ENCODE measurements at places on chromosomes 2 and 18.

DNA sequence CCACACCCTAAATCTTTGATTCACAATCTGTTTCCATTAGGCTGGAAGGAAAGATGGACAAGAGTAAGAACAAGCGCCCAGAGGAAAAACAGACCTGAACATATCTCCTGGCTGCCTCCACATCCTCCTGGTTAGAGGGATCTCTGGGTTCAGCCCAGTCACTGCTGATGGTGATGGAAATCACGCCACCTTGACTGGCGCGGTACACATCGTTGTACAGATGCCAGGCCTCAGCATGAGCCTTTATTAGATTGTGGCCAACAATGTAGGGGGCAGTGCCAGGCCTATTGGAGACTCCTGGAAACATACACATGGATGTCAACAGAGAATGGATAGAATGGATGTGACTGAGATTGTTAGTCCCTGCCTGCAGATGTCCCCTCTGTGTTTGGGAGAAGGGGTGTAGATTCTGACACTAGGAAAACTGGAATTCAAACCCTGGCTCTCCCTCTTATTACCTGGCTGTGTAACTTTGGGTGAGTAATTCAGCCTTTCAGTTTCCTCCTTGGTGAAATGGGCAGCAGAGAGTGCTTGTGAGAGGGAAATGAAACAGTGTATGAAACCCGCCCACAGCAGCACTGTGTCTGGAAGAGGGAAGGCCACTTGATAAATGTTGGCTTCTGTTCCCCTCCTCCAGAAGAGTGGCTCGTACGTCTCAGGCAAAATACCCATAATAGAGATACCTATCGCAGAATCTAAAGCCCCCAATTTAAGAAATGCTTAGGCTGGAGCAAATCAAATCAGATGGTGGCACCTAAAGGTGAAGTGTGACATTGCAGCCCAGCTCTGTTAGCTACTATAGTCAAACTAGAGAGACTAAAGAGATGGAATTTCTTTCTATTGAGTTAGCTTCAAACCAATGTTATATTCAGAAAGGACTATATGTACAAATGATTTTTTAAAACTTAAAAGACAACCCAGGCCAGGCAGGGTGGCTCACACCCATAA lies 36.2 kb downstream of the LCT start:
- DNase-seq: no peak

DNA sequence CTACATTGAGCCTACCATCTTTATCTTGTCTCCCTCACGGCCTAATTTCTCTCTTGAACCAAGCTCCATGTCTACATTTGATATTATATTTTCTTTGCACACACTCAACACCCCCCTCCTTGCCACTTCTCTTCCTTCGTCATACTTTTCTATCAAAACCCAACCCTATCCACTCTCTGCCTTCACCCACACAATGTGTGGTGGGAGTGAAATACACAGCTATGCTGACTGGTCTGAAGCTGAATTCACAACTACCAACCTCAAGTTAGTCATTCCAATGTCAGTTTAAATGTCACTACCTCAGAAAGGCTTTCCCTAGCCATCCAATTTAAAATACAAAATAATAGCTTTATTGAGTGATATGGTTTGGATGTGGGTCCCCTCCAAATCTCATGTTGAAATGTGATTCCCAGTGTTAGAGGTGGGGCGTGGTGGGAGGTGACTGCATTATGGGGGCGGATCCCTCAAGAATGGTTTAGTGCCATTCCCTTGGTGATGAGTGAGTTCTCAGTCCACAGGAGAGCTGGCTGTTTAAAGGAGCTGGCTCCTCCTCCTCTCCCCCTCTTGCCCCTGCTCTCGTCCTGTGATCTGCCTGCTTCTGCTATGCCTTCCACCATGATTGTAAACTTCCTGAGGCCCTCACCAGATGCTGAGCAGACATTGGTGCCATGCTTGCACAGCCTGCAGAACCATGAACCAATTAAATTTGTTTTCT lies 112.1 kb downstream of the DTNB start:
- no peak for DNase-seq

- DNase-seq: no peak
These were observed 11.1 kb downstream of the CHRNA1 start for GRCh38 chr2:174753038-174753633.

DNA sequence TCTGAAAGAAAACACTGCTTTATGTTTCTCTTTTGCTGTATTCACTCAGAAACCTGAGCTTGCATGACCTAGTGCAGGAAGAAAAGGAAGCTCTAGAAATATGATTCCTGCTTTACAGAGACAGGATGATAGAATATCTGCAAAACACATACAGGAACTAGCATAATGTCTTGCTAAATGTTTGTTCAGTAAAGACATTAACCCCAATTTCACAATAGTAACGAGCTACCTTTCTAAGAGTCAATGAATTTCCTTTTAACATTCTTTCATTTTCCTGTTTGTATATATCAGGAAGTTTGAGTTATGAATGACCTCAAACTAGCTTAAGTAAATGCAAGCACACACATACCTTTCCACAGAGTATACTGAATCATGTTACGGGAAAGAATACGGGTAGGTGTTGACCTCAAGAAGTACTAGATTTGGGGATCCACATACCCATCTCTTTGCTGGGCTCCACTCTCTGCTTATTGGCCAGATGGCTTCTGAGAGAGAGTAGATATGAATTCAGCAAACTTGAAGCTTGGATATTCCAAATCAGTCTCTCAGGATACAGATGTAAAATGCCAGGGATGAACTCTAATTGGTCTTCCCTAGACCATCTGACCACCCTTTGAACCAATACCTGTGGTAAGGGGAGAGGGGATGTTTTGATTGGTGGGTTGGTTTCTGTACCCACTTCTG lies 18.2 kb upstream of the ACSL3 start:
- no peak for DNase-seq

DNA sequence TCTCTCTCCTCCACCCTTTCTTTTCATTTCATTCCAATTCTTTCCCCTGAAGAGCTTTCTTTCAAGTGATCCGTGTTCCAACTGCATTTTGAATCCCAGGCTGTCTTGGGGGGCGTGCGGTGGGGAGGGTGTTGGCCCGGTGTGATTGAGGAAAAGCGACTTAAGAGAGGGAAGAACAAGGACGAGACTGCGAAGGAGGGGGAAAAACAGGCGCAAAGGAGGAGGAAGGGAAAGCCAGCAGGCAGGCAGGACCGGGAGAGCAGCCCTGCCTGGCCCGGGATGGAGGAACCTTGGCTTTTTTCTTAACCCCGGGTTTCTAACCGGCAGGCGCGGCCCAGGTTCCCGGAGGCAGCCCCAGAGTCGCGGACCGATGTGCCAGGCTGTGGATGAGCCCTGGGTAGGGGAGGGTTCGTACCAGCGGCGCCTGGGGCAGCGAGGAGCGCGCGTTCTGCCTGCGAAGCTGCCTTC lies 1.3 kb downstream of the ADCYAP1 start:
- DNase-seq: no peak

DNA sequence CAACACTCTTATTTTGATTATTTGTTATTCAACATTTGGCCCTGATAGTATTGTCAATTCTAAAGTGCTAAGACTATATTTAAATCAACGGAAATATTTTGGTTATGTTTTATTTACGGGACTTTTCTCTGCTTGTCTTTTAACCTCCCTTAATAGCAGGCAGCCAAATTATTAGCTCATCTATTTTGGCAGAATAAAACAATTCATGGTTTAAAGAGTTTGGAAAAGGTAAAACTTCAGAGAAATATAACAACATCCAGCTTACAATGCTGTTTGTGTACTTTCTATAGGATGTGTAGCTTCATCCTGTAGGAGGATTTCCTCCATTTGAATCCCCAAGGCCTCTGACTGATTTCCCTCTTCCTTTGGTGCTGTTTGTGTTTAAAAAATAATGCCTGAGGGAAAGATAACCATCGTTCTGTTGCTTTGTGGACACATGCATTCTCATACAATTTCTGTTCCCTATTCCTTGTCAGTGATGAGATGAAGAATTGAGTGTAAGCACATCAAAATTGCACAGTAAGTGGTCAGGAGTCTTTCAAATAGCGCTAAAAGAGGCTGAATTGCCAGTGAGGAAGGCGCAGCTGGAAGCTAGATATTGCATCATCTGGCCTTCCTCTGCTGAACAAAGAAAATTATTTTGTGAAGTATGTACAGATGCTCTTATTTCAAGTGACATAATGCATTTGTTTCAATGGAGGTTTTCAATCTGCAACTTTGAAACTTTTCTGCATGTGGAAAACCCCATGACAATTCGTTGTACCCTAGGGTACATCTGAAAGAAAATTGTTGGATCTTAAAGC lies 80.3 kb downstream of the CD28 start:
- no peak for DNase-seq

DNA sequence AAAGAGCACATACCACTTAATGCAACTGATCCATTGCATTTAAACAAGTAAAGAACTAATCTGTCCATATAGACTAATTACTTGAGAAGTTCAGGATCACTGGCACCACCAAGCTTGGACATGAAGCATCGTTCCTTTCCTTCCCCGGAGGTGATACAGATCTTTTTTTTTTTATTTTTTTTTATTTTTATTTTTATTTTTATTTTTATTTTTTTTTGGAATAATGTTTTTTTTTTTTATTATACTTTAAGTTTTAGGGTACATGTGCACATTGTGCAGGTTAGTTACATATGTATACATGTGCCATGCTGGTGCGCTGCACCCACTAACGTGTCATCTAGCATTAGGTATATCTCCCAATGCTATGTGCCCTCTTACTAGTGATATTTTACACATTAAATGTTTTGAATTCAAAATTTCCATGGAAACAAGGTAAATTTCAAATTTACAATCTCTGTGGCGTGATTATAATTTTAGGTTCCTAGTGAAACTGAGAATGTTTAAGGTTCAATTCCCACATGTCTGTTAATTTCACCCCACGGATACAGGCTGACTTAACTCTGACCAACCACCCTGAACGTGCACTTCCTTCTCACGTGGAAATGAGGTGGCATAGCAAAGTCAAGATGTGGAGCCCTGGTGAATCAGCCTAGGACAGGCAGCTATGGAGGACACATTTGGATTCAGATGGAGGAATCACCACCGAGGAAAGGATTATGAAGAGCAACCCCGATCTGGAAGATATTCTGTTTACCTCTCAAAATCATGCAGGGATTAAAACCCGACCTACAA lies 101.6 kb upstream of the THOC1 start:
- DNase-seq: no peak

DNA sequence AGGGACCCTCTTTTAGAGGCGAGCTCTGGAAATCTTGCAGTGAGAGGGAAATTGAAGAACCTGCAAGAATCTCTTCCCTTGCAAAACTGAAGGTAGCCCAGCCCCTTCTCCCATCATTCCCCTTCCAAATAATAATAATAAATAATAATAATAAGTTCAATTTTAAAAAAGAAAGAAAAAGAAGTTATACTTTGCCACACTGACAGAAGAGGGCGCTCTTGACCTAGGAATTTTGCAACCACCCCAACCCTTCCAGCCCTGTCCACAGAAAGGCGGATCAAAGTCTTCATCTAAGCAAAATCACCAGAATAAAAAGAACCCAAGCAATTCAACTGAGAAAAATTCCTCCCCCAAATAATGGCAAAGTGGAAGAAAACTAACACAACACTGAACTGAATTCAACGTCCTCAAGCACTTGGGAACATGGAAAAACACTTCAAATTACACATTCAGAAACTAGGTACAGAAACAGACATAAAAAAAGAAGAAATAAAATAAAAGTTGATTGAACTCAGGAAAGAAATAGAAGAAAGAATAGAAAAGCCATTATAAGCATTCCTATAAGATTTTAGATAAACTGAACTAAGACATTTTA lies 98.9 kb upstream of the GLS start:
- peak; percentile 65 for DNase-seq

GRCh38 chr2:239853121-239853520 lies 172.0 kb downstream of the NDUFA10 start:
- no peak for DNase-seq

- DNase-seq: no peak
These were observed 46.8 kb downstream of the MYO3B start for GRCh38 chr2:170224692-170225294.

GRCh38 chr2:181566334-181567032 lies 90.4 kb downstream of the CERKL start:
- no peak for DNase-seq

GRCh38 chr2:28915939-28916338 lies 21.5 kb downstream of the WDR43 start:
- DNase-seq: no peak

GRCh38 chr2:165371356-165371755 lies 98.1 kb upstream of the CSRNP3 start:
- no peak for DNase-seq

DNA sequence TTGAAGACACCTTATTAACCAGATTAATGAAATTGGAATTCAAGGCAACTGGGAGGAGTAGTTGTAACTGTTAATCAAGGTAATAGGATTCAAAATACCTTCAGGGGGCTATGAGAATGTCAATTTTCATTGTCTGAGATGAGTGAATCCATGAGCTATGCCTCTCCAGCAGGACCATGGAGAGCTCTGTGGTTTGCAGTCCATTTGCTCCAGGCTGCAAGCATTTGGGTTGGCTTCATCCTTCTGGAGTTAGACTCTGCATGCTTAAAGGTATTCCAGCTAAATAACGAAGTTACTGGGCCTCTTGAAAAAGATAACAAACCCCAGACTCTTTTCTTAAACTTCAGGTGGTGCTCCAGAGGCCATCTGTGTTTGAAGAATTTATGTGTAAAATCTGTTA lies 207.1 kb upstream of the SLC8A1 start:
- no peak for DNase-seq

DNA sequence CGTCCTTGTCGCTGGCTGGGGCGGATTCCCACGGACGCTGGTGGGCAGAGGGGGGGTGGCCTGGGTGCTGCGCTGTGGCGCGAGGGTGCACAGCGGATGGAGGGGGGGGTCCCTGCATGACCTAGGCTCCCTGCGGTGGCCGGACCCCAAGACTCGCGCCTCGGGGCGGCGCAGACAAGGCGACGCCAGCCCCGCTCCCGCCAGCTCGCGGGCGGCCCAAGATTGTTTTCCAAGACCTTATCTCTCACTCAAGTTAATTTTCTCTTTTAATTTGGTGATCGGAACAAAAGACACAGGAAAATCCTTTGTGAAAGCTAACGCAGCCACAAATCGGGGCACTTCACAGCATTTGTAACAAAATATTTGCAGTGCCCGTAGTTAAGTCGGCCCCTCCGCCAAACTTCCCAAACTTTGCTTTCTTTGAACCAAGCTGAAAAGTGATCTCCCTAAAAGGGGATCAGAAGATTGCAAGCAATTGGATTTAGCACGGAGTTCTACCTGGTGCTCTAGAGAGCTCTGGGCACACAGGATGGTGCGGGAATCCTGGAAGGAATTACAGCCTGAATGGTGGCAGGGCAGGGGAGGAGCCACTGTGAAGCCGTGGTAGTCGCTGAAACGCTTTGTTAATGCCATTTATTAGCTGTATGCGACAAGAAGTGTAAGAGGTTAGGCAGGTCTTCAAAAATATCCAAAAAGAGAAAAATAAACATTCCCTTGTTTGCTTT lies 4.8 kb upstream of the ID2 start:
- no peak for DNase-seq

- no peak for DNase-seq
These were observed 85.6 kb downstream of the ZNF804A start for GRCh38 chr2:184683911-184684310.

Measured in activated CD4-positive, alpha-beta T cell treated with anti-CD3 and anti-CD28 coated beads, Interleukin-2, amount 10 ng/mL, durations not matched to agents 7 days and 5 days (primary cell).